ENCODE measurements at places on chromosomes 1 and 21.

GRCh38 chr1:228980232-228980937 lies 245.1 kb downstream of the RHOU start:
- DNase-seq: no peak

DNA sequence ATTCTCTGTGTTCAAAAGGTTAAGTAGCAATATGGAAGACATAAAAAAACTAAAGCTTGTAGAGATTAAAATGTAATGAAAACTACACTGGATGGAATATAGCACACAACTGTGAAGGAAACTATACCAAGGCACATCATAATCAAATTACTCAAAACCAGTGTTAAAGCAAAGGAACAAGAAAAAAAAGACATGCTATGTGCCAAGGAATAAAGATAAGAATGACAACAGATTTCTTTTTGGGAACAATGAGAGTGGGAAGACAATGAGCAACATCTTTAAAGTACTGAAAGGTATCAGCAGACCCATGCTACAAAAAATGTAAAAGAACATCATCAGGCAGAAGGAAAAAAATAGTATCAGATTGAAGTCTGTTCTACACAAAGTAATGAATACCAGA lies 157.8 kb downstream of the VPS13D start:
- DNase-seq: no peak

- no peak for DNase-seq
These were observed 3.3 kb downstream of the ATP5PB start for GRCh38 chr1:111452581-111452980.

DNA sequence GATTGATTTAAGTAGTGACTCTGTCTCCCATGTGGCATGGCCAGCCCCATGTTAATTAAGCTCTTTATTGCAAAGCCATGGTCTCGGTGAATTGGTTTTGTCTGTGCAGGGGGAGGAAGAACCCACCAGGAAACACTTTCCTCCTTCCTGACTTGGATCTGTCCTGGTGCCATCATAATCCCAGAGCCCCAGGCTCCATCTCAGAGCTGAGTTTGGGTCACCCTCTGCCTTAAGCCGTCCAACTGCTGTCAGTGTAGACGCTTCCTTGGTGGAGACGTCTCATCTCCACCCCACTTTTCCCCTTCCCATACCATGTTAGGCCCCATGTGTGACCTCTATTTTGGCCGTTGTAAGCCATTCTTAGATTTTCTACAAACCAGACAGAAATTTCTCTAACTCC lies 36.0 kb upstream of the COL6A2 start:
- no peak for DNase-seq

- DNase-seq: no peak
These were observed 67.1 kb downstream of the UBE2T start for GRCh38 chr1:202274611-202275010.

GRCh38 chr1:14661222-14661621 lies 62.7 kb downstream of the KAZN start:
- DNase-seq: no peak

DNA sequence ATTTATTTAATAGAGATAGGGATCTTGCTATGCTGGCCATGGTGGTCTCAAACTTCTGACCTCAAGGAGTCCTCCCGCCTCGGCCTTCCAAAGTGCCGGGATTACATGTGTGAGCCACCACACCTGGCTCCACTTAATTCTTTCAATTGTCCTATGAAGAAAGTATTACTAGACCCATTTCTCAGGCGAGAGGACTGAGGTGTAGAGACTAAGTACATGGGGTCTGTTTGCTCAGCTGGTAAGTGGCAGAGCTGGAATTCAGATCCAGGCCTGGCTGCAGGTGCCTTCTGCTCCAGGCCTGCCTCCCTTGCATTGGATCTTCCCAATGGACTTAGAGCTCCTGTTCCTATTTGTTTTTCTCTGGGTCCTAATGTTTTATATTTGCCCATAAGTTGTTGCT lies 55.5 kb downstream of the HTR6 start:
- no peak for DNase-seq

DNA sequence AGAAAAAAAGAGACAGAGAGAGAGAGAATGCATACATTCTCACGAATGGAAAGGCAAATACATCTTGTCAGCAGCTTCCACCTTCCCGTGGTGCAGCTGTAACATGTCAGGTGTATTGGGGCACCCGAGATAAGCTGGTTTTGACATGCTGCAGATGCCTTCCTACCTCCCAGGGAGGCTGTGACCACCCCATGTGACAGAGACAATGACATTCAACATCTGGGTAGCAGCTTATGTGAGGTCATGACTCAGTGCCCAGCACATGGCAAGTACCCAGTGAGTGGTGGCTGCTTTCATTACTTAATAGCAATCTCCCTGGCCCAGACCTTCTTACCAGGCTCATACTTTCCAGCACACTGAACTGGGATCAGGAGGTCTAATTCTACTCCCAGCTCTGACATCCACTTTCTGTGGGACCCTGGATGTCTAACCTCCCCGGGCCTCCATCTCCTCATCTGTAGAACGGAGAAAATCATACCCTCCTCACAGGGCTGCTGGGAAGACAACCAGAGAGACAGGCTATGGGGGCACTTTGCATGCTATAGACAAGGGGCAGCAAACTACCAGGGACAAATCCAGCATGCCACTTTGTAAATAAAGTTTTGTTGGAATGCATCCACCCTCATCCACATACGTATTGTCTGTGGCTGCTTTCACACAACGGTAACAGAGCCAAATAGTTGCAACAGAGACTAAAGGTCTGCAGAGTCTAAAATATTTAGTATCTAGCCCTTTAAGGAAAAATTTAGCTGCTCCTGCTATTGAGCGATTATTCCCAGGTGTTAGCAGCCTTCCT lies 38.5 kb upstream of the ZBTB40 start:
- DNase-seq: no peak

DNA sequence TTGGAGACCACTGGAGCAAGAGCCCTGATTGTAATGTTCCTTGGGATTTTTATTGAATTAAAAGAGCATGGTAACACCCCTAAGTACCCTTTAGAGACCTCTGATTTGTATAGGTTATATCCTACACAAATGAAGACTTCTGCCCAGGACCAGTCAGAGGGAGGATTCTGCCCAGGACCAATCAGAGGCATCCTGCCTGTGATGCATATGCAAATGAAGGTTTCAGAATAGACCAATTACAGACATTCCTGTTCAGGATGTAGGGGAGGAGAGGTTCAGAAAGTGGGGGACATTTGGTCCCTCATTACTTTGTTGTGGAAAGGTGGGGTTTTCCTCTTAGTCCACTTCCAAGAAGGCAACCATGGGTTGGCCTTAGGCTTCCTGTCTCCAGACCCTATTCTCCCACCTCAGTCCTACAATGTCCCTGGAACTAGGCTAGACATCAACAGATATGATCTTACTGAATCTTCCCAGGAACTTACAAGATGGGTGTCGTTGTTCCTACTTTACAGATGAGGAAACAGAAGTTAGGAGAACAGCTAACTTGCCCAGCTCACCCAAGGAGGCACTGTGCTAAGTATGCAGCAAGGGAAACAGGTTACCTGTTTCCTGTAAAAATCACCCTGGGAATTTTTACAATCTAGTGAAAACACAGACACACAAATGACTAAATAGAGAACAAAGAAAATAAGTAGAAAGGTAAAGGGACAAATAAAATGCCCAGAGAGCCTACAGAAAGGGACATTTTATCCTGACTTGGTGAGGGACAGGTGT lies 36.8 kb upstream of the SFPQ start:
- DNase-seq: no peak

- DNase-seq: no peak
These were observed 25.1 kb downstream of the RRP1 start for GRCh38 chr21:43814215-43815106.

DNA sequence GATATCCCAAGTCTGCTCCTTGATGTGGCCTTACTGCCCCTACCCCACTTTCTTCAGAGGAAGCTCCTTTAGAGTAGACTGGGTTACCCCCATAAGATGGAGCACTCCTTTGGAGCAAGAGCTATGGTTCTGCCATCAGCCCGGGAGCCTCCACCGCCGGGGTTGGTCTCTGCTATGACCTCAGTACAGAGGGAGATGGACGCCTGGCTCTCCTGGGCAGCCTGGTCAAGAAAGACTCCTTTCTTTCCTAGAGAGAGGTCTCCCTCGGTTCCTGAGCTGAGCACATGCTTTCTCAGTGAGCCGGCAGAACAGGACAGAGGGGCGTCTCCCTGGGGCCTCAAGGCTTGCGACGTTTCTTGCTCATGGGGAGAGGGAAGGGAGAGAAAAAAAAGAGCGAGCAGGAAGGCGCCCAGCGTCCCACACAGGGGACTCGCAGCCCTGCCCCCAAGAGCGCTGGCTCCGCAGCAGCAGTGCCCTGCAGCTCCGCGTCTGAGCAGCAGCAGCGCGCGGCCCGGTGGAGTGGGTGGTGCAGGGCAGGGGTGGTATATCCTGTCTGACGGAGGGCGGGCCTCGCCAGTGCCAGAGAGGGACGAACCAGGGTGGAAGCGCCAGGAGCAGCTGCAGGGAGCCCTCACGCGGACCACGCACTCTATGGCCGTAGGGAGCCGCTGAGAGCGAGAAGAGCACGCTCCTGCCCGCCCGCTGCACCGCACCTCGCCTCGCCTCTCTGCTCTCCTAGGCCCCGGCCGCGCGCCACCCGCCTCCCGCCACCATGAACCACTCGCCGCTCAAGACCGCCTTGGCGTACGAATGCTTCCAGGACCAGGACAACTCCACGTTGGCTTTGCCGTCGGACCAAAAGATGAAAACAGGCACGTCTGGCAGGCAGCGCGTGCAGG lies at the start of gene PKP1:
PKP1 (plus strand) TSS at position 576 of the 899 bp plus-strand sequence; CDS start at position 773, 197 bp downstream.
- no peak for DNase-seq

- DNase-seq: no peak
These were observed 176.0 kb downstream of the ATP6V1G3 start for GRCh38 chr1:198364471-198364870.

DNA sequence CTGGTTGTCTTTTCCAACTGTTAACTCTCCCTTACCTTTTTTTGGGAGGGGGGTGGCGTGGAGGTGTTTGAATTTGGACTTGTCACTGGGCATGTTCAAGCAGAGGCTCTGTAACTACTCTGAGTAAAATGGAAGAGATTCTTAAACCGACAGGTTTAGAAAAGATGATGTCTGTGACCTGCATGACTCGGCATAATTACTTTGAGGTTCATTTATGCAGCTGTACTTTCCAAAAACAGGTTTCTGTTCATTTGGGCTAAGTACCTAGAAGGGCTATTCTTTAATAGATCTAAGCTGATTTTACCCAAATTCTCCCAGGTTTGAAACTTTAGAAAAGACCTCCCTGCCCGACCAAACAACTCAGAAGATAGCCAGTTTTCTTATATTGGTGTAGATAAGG lies 80.3 kb downstream of the SLC35A3 start:
- DNase-seq: no peak

GRCh38 chr1:45016090-45016697 lies 4.1 kb downstream of the UROD start:
- no peak for DNase-seq

- DNase-seq: no peak
These were observed 68.8 kb downstream of the SMYD2 start for GRCh38 chr1:214349781-214350180.

- no peak for DNase-seq
These were observed 102.9 kb upstream of the PTGFR start for GRCh38 chr1:78387871-78388270.

GRCh38 chr1:65193129-65193695 lies 45.2 kb downstream of the AK4 start:
- DNase-seq: no peak

DNA sequence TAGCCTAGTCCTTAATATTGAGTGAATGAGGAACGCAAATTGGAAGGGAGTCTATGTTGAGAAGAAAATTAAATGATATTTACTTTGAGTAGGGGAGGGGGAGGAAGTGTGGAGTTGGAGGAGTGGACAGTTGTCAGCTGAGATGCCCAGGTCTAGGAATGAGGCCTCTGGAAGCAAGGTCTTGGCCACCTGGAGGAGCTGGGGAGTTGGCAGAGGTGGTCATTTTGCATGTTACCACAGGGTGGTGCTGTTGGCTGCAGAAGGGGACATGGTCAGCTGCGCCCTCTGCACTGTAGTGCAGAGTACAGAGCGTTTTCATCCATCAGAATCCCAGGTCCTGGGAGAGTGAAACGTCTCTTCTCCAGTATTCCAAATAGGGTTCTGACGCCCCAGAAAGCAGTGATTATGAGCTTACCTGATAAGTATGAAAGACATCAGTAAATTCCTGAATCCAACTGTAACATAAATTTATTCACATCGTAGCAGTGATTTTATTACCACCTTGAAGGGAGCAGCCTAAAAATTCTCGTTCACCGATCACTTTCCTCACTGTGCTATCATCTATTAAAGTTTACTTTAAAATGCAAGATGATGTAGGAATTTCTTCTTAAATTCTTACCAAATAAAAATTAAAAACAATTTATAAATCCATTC lies 13.8 kb downstream of the PARK7 start:
- no peak for DNase-seq

DNA sequence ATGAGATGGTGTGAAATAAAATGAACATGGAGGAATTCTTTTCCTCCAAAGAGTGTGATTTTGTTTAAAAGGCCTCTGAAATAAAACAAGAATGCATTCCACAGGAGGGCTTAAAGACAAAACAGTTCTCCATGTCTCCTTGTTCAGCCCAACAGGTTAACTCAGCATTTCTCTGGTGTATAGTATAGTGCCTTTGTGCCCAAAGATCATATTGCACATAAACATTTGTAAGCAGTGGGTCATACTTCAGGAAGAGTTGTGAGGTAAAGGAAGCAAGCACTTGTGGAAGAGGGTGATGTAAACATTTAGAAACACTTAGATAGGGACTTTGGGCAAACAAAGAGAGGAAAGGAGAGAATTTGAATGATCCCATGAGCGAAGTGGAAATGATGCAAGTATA lies 433.9 kb downstream of the SIPA1L2 start:
- no peak for DNase-seq

DNA sequence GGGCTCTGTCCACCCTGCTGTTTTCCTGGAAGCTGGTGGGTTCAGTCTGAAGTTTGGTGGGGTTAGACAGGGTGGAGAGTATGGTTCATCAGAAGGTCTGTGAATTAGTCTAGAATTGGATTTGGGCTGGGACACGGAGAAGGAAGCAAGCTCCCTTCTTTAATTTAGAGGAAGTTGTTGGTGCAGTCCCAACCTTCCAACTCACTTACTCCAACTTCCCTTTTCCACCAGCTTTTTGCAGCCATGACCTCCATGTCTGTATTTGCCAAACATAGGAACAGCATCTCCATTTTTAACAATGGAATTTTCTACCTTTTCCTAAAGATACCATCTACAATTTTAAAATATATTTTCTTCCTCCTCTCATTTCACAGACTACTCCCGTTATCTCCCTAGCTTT lies 28.5 kb upstream of the PRELP start:
- DNase-seq: no peak

GRCh38 chr1:22484706-22485345 lies 33.2 kb downstream of the ZBTB40 start:
- no peak for DNase-seq

DNA sequence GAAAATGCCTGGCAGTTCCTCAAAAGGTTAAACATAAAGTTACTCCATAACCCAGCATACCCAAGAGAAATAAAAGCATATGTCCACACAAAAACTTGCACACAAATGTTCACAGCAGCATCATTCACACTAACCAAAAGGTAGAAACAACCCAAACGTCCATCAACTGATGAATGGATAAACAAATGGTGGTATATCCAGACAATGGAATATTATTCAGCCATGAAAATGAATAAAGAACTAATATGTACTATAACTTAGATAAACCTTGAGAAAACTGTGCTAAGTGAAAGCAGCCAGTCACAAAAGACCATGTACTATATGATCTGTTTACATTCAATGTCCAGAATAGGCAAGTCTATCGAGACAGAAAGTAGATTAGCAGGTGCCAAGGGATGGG lies 60.4 kb downstream of the CAMK2N1 start:
- no peak for DNase-seq

All from BJ (cell line).